Activated CD4-positive, alpha-beta T cell treated with anti-CD3 and anti-CD28 coated beads, Interleukin-2, amount 10 ng/mL, durations not matched to agents 7 days and 5 days (primary cell): ENCODE measurements at places on chromosomes 2 and 18. TPM values are rescaled to one million over a fixed set of nuclear protein-coding genes. Genes with fewer than 3 reads are reported as not detected.

DNA sequence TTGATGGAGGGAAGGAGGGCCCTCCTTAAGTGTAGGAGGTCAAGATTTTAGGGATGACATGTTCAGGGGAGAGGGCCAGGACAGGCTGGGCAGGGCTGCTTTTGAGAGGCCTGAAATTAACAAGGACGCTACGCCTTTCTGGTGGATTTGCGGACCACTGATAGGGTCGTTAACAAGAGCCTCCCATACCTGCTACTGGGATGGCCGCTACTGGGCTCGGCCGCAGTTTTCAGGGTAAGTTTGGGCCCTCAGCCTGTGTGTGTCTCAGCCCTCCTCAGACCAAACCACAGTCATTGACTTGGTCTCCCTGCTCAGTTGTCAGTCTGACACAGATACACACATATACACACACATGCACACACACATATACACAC lies 180.9 kb downstream of the SMAD2 start:
- DNase-seq = no peak

GRCh38 chr2:101160454-101160853 lies 9.3 kb upstream of the TBC1D8 start:
- no peak for DNase-seq

GRCh38 chr2:233147829-233148167 lies 87.7 kb downstream of the INPP5D start:
- DNase-seq = no peak

DNA sequence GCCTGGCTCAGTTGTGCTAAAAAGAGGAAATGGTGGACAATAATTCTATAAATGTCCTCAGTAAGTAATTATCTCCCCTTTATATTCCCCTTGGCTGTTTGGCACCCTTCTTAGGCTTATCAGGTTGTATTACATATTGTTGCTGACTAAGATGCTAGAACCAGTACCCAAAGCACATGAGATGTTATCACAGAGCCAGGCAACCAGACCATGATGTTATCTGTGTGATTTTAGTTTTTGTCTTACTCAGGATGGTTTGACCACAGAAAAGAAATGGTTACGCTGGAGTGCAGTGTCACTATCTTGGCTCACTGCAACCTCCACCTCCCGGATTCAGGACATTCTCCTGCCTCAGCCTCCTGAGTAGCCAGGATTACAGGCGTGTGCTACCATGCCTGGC lies 15.2 kb downstream of the R3HDM1 start:
- DNase-seq = no peak

DNA sequence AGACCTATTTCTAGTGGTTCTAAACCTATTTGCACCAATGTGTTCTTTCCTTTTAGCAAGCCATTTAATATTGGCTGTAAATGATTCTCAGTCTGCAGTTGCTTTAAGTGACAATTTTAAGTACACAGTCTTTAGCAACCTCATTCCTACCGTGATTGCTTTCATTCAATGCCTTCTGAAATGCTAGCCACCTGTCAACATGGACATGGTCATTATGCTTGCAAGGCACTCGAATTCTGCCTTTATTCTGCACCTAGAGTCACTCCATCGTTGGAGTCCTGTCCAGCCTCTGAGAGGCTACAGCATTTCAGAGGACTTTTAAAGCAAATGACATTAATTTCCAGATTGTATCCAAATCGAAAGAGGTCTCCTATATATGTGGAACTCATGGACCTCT lies 115.1 kb downstream of the IRS1 start:
- DNase-seq = no peak

DNA sequence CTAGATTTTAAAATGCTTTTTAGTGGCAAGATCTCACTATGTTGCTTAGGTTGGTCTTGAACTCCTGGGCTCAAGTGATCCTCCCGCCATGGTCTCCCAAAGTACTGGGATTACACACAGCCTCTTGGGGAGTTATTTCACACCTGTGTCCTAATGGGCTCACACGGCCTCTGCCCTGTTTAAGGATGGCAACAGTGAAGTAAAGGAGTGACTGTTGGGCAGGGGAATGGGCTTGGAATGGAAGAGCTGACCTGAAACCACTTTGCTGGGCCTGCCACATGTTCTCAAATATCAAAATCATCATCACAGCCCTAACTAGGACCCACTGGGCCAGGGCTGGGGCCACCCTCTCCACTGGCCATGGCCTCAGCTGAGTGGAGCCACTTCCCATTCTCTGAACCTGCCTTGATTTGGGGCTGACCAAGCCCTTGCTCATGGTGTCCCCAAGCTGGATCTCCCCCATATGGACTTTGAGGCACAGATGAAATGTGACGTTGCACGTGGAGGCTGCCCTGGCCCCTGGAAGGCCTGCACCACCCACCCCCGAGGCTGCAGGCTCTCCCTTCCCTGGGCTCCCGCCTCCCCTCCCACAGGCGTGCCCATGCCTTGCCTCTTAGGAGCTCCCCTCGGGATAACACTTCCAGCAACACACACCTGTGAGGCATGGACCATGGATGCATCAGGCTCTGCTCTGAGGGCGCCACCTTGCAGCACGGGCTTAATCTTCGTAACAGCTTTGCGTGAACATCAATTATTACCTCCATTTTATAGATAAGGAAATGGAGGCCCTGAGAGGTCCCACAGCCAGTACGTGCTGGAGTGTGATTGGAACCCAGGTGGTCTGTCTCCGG lies 71.8 kb upstream of the SMAD7 start:
- DNase-seq = no peak

Gene ZEB2
- total RNA-seq = 3.3 TPM

- no peak for DNase-seq
Measured at GRCh38 chr2:46569766-46570165, 90.4 kb downstream of the TMEM247 start.

DNA sequence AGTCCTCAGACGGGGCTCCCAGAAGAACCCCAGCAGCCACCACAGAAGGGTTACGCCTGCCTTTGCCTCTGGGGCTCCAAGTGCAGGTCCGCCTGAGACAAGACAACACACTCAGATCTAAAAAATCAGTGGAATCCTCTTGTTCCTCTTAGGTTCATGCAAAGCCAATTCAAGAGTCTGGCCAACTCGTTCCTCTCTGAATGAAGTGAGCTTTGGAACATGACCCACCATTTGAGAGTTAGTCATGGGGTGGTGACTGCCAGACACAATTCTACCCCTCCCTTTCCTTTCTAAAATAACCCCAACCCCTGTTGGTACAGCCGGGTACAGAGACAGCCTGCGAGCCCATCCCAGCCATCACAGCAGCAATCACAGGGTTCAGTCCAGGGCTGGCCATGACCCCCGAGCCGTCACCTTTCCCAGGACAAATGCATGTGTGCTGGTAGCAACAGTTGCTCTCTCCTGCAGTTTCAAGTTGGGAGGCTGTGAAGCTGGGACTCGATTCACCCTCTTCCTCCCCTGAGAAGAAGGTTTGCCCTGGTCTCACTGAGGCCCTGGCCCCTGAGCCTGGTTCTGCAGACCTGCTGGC lies 183.1 kb upstream of the SH3BP4 start:
- no peak for DNase-seq

DNA sequence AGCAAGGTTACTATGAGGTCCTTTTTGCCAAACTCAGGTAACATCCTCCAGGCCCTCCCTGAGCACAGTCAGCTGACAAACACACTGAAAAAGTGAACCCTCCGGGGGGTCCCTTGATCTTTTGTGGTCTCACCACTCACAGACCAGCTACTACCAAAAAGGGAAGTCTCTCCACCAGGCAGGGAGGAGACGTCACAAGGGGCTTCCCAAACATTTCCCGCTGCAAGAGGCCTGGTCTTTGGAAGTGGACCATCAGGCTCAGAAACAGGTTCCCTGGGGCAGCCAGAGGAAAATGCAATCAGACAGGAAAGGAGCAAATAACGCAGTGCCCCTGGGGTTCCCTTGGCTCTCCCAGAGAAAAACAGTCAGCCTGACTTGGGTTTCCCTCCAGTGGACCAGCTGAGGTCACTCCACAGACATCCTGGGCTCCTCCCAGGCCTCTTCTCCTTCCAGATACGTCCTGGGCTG lies 38.7 kb upstream of the POMC start:
- no peak for DNase-seq

Gene CNGA3
- not detected for total RNA-seq

DNA sequence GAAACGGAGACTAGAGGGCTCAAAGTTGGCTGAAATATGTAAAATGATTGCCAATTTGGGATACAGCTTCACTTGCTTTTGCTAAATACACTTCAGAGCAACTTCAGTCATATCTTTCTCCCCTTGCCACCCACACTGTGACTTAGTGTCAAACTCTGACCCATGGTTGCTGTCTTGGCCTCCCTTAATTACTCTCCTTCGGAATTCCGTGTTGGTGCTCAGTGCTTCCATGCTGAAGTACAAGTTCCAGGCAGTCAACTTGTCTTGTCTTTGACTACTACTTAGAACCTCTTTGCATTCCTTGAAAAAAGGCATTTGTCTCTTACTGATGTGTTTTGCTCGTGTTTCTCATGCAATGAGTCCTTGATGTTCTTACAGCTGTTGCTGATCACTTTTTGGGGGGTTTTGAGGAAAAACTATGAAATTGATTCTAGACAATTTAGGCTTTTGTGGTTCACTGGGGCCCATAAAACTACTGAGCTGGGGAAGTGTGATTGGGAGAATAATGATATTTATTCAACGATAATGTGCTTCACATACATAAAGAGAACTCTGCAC lies 146.0 kb downstream of the UBE2E3 start:
- no peak for DNase-seq

Gene HTR2B
- 2.1 TPM for total RNA-seq

- no peak for DNase-seq
Measured at GRCh38 chr18:65750389-65751154, at the start of gene CDH7. Gene CDH7, plus strand, starts transcription at chr18:65751012. Its CDS starts 11,831 bp downstream, at chr18:65762843.

DNA sequence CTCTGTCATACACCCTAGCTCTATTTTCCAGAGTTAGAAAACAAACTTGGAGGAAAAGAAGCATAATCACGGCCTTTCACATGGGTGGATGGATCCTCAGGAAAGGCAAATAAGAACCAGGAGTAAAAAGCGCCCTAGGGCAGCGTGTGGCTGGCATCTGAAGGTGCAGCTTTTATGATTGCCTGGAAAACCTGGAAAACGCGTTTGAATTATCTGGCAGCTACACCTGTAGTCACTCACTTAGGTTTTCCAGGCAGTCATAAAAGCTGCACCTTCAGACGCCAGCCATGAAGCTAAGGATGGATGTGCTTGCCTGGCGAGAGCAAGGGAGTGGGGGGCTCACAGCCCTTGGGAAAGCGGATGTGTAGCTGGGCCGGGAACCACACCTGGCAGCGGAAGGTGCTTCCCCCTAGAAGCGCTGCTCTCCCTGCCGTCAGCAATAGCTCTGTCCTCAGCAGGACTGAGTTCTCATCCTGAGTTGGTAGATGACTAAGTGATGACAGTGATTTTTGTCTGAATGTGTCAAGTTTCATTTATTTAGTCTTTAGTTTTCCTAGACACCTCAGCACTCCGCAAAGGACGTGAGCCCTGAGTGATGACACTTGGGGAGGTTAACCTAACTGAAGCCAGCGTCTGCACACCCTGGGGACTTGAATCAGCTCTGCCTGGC lies 82.0 kb downstream of the DCDC2C start:
- no peak for DNase-seq

DNA sequence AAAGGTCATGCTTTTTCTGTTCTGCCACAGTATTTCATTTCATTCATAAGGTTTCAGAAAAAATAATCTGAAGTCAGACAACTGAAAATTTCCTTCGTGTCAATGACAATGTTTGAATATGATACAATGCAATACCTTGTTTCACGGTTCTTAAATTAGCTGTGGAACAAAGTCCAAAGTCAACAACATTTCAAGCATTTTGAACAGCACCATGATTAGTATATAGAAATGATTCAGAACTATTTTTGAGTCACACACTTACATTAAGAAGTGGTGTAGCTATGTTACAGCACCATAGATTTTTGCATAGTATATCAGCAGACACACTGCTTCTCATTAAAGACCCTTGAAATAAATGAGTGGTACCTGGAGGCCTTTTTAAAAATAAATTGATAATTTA lies 178.3 kb upstream of the DSEL start:
- no peak for DNase-seq

Gene ABCB6
- 10.3 TPM for total RNA-seq

DNA sequence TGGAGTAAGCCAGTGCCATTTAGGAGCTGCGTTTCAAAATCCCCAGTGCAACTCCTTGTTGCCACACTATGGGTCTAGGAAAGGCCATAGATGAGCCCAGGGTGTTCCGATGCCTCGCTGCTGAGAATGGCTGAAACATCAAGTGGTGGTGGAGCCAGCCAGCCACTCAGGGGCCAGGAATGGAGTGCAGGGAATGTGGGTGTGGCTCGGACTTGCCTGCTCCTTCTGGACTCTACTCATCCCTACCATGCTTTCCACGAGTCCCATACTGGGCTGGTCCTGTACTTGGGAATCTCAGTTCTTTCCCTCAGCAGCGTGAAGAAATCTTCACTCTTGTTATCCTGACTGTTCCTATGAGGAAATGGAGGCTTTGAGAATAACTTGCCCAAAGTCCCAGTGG lies 143.5 kb downstream of the INSIG2 start:
- DNase-seq = no peak

Gene POMC
- total RNA-seq = 5.0 TPM

- DNase-seq = no peak
Measured at GRCh38 chr2:31347750-31348149, 66.8 kb downstream of the XDH start.

Gene GAD1
- total RNA-seq = 1.7 TPM
